ENCODE measurements at places on chromosomes 12 and 14.

GRCh38 chr12:107917912-107918800 lies 143.7 kb downstream of the ASCL4 start:
- DNase-seq, result no peak

DNA sequence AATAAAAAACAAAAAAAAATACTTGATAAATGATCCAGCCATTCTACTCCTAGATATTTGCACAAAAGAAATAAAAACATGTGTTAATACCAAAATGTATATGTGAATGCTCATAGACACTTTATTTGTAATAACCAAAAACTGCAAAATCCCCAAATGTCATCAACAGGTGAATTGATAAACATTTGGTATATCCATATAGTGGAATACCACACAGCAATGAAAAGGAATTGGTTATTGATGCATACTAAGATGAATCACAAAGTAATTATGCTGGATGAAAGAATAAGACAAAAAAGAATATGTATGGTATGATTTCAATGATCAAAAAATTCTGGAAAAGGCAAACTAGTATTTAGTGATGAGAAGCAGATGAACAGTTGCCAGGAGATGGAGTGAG lies 124.7 kb upstream of the VASH1 start:
- DNase-seq, result no peak

DNA sequence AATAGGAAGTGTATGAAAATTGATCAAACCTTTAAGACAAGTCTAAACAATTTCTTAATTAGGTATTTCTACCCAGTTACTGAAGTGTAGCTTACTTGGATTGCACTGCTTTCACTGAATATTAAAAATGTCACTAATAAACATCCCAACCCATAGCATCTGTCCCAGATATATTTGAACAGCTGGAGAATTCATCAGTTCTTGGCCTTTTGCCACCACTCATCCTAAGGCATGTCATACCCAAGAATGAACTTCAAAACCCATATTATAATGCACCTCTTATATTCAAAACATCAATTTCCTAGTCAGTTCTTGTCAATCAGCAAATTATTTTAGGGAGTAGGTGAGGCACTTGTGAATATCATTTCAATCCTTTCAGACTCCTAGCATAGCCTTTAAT lies 392.3 kb downstream of the PAWR start:
- peak; percentile 50 for DNase-seq

DNA sequence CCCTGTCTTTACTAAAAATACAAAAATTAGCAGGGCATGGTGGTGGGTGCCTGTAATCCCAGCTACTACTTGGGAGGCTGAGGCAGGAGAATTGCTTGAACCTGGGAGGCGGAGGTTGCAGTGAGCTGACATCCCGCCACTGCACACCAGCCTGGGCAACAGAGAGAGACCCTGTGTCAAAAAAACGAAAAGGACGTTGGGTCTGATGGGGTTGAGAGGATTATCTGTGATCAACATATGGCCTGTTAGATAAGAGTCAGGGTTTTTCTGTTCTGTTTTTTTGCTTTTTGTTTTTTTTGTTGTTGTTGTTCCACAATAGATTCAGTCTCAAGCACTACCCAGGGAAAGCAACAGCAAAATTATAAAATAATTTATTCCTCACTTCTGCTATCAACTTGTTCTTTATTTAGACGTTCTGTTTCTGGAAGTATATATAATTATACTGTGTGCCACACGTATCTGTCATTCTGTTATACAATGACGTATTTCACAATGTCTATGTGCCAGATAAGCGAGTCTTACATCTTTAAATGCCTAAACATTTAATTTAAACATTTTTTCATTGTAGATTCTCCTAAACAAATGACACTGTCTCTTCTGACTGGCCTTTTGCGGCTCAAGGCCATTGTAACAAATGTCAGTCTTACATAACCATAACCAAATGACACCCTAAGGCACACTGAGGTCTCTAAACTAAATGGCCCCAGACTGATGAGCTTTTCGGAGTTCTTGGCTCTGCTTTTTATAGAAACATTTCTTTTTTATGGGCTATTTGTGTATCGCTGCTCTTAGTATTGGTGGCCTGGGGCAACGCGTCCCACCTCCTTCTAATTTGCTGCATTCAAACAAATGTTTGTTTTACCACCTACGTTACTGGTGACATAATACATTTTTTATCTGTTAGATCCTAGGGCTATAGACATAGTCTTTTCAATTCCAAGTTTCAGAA lies 7.2 kb upstream of the P2RX4 start:
- DNase-seq, result peak; percentile 25

DNA sequence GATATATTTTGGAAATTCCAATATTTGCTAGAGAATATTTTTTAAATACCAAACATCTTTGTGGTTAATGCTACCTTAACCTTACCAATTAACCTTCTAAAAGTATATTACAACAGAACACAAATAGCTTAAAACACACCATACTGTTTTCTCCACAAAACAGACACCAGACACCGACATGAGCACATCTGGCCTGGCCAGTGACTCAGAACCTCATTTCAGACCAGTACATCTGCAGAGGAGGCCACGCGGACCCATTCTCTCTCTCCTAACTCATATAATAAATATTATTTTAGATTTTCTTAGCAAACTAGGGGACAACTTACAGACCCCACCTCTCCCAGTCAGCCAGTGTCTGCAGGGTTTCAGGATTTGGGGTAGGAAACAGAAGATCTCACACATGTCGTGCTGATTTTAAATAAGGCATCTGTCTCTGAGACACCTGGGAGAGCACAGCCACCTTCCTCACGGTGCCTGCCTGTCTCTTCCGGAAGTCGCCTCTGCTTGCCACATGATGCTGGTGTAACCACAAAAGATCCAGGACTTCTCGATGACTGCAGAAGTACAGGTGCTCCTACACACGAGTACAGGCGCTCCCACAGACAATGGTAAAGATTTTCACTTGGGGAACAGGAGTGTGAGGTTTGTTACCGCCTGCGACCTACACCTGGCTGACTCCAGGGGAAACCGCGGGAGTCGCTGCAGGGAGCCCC lies 9.7 kb upstream of the ANKLE2 start:
- DNase-seq, result peak; percentile 73

GRCh38 chr14:81715731-81716130 lies 182.1 kb upstream of the SEL1L start:
- no peak for DNase-seq

GRCh38 chr12:66025477-66025876 lies 105.1 kb downstream of the LLPH start:
- DNase-seq, result no peak

GRCh38 chr12:119089380-119090013 lies 89.2 kb upstream of the HSPB8 start:
- DNase-seq, result no peak

DNA sequence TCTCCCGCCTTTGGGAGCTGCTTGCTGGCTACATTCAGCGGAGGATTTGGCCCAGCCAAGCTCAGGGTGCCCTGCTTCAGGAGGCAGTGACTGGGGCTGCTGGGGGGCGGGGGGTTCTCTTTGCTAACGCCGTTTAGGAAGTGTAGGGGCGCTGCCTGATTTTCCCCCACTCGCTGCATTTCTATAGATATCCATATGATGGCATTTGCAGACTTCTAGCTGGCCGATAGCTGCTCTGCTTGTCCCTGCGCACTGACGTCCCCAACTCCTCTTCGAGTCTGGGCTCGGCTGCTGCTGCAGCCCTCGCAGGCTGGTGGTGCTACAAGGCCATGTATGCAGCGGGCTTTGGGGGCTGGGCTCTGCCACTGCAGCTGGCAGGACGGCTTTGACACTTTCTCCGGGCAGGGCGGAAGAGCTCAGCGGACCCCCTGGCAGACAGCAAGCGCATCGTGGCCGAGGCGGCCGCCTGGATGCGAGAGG lies 3.1 kb downstream of the LRFN5 start:
- DNase-seq, result peak; percentile 82

DNA sequence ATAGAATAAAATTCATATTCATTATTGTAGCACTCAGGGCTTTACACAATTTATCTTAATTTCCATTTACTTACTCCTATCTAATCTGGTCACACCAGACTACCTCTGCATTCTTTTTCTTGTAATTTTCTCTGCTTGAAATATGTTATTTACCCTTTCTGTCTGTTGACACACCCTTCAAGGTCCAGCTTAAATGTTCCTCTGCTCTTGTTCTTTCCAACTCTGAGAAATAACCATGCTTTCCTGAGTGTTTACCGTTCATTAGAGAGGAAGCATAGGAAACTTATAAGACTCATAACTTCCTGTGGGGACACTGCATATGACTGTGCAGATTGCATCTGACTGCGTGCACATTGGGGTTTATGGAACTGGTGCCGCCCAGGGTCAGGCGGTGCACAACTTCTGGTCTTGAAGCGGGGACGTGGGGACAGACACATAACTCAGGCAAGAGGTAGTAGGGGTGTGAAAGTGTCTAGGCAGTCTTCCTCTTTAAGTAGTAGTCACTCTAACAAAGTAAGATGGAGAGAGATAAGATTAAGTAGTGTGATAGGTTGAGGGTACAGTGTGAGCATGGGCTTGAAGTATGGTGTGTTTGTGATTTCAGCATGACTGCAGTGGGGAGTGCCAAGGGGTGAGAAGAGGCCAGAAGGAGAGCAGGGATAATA lies 42.6 kb upstream of the FOXJ2 start:
- no peak for DNase-seq

GRCh38 chr12:107822356-107822755 lies 47.9 kb downstream of the ASCL4 start:
- DNase-seq, result no peak

DNA sequence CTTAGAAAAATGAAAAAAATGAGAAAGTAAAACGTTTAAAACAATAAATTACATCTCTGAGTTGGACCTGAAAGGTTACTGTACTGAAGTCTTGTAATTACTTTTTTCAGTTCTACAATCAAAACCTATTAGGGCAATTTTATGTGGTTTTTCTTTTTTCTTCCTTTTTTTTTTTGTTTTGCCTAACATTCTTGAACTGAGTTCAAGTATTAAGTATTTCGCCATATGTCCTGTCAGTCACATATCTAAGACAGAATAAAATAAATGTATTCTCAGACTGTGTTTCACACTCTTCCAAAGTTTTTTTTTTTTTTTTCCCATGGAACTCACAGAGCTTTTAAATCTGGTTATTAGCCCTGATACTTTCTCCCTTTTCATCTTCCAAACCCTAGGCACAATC lies 172.0 kb downstream of the BCAT1 start:
- no peak for DNase-seq

DNA sequence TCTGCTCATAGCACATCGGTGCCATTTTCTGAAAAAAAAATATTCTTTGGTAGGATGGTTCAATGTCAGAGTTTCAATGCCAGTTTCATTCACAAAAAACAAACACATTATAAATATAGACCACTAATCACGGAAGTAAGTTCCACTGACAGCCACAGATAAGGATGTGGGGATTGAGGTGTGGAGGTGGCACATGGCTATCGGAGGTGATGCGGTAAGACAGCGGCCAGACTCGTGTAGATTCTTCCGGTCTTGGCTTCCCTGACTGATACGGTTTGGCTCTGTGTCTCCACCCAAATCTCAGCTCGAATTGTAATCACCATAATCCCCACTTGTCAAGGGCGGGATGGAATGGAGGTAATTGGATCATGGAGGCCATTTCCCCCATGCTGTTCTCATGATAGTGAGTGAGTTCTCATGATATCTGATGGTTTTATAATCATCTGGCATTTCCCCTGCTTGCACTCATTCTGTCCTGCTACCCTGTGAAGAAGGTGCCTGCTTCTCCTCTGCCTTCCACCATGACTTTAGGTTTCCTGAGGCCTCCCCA lies 693.4 kb downstream of the VRK1 start:
- no peak for DNase-seq

- DNase-seq, result no peak
Measured at GRCh38 chr14:95876761-95877538, at the start of gene TUNAR. TUNAR (plus strand) TSS chr14:95876832.

DNA sequence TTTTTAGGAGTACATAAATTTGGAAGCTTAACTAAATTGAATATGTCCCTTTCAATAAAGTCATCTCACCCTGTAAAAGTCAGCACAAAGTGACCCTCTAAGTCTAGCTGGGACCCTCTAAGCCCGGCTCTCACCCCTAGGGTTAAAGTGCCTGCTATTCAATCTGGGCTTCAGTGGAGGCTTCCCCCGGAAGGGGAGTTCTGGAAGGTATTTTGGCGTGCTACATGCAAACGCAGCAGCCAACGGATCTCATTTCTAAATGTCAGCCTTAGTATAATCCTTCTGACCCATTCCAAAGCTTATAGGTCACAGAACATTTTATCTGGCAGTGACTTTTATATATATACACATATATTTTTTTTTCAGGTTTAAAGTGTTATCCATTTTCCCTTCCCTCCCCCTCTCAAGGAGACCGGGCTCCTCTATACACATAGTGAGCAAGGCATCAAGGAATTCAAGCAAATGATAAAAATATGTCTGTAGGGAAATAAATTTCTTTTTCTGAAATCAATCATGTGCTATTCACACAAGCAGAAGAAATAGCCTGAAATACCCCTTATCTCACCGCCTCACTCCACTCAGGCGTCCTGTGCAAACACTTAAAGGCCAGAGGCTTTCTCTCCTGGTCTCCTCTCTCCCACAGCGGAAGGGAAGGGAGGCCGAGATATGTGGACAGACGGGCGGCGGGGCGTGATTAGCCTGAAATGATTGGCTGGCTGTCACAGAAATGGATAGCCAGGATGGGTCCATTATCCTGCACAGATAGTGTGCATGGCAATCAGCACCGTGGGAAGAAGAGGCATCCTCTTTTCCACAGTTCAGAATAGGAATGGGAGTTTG lies 301.7 kb downstream of the GALC start:
- no peak for DNase-seq

DNA sequence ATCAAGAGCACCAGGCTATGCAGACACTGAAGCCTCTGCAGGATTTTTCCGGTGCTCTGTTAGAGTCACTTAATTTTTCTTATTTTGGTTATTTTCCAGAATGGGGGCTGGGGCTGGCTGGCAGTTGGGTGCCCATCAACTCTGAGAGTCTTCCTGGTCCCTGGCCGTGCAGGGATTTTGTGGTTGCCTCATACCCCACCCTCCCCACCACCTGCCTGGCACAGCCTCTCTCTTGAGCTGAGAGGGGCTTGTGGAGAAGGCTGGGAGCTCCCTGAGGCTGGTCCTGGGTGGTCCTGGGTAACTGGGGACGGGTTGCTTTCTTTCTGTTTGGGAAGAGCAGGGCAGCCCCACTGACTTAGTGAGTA lies 23.3 kb downstream of the LRTM2 start:
- DNase-seq, result no peak

GRCh38 chr14:64671591-64671990 lies 32.6 kb upstream of the PLEKHG3 start:
- peak; percentile 49 for DNase-seq

- peak; percentile 4 for DNase-seq
Measured at GRCh38 chr14:99514552-99515300, 33.5 kb downstream of the CCNK start.

DNA sequence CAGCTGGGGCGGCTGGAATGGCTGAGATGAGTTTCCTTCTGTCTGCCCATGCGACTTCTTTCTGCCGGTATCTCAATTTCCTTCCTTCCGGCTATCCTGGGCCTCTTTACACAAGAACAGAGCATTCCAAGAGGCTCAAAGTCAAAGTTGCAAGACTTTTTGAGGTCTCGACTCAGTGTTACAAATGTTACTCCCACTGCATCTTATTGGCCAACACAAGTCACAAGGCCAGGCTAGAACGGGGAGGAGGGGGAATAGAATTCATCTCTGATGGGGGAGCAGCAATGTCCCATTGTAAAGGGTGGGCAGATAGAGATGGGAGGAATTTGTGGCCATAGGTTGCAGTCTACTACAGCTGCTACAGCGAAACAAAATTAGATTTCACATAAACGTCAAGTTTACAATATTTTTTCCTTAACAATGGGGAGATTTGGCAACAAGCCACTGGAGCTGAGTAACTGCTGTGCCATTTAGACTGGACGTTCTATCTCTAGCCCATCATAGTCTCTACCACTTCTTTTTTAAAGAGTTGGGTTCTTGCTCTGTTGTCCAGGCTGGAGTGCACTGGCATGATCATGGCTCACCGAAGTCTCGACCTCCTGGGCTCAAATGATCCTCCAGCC lies 9.5 kb upstream of the NYNRIN start:
- peak; percentile 78 for DNase-seq
